GM19239 (cell line): ENCODE measurements at places on chromosomes 5 and 9.

- no peak for DNase-seq
Observed at GRCh38 chr5:84419742-84420141, 35.1 kb upstream of the EDIL3 start.

DNA sequence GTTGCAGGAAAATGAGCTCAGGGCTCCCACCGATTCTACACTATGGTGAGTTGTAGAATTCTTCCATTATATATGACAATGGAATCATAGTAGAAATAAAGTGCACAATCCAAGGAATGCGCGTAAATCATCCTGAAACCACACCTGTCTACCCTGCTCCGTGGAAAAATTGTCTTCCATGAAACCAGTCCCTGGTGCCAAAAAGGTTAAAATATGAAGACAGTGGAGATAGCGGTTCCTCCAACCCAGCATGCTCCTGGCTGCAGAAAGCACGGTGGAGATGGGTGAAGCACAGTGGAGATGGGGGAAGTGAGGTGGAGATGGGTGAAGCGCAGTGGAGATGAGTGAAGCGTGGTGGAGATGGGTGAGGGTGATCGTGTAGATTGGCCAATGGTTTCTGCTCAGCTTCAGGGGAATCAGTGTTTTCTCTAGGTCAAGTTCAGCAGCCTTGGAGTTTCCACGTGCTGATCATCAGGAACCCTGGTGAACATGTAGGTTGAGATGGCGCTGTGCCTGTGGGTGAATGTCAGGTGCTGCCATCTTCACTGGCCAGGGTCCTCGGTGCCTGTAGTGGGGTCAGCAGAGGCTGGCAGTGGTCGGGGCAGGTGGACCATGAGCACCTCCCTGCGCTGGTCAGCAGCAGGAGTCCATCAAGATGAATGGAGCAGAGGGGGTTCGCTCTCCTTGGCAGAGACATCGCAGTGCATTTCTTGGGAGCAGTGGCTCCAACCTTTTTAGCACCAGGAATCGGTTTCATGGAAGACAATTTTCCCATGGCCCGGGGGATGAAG, 20.3 kb downstream of the PAEP start:
- no peak for DNase-seq

- peak; percentile 60 for DNase-seq
Observed at GRCh38 chr5:133868946-133869518, 99.4 kb downstream of the C5orf15 start.

GRCh38 chr9:136439481-136440408, at the start of gene INPP5E:
Gene INPP5E, minus strand, starts transcription at chr9:136439845. Its CDS starts 426 bp downstream, at chr9:136439419.
- peak; percentile 97 for DNase-seq

GRCh38 chr5:175392236-175392635, 51.7 kb downstream of the DRD1 start:
- no peak for DNase-seq

- DNase-seq, result no peak
Observed at GRCh38 chr9:69076550-69076949, 41.0 kb downstream of the FXN start.

DNA sequence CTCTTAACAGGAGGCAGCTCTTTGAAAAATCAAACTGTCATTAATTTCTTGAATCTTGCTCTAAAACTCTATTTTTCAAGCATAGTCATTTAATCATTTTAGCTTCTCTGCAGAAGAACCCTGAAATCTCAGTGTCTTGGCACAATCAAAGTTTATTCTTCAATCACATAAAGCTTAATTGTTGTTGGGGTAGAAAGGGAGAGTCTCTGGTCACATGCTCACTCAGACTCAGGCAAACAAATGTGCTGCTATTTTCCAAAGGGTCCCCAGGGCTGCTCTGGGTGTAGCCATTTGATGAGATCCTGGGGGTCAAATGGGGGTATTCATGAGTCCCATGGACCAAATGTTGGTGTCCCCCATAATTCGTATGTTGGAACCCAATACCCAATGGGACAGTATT, 114.8 kb downstream of the MSX2 start:
- DNase-seq, result no peak

DNA sequence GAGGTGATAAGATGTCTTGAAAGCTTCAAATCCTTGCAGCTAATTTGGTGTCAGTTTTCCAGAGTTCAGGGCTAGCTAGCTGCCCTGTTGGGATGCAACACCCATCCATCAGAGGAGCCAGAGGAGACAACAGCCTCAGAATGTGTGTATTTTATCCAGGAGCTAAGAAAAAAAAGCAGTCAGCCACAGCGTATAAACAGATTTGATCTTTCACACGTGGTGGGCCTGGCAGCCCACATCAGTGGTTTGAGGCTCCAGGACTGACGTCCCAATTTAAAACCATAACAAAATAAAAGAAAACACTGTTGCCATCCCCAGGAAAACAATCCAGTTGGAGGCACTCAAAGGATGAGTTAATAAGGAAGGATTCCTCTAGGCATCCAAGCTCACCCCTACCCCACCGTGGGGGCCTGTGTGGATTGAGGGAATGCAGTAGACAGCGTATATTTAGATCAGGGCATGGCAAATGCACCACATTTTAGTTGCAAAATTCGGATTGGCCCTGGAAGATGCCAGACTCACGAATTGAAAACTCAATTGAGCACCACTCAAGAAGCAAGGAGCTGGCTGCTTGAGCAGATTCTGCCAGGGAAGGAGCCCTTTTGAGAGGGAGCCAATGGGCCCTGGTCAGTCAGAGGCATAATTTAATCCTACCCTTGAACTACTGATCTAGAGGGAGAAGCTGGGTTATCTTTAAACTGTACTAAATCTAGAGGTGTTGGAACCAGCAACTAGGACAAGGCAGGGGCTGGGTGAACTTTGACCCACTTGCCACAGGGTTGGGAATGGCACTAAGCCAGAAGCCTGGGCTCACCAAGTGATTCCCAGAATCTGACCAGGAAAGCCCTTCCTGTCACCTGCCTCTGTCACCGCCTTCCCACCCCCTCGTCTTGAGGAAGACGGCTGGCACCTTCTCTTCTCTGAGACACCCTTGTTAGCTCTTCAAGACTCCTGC, 17.5 kb downstream of the ADRA1B start:
- DNase-seq, result no peak

- no peak for DNase-seq
Observed at GRCh38 chr5:131634666-131634995, 398 bp downstream of the RAPGEF6 start.

DNA sequence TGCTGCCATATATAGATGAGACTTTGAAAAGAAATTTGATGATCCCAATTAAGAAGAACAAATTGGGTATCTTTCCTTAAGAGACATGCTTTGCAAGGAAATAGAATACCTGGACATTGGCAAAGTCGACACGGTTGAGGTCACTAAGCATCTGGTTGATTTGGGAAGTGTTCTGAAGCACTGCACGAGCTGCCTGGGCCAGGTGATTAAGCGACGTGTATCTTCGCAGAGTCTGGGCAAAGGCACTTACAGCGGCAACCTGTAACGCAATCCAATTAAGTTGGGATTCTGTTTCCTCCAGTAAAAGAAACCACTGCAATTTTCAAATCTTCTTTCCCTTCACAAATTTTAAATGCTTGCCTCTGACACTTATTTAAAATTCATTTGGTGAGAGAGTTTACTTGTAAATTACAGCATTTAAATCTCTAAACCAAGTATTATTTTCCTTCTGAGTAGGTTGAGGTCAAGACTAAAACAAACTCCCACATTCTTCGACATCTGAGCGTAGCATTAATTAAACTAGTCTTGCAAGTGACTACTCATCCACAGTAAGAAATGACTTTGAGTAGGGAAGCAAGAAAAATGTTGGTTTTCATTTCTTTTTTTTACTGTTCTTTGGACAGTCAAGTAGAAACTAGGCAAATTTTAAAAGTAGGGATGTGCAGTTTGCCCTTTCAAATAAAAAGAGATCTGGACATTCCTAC, 262.8 kb downstream of the RFX3 start:
- no peak for DNase-seq

- no peak for DNase-seq
Observed at GRCh38 chr5:138925090-138925635, 50.0 kb upstream of the LRRTM2 start.

DNA sequence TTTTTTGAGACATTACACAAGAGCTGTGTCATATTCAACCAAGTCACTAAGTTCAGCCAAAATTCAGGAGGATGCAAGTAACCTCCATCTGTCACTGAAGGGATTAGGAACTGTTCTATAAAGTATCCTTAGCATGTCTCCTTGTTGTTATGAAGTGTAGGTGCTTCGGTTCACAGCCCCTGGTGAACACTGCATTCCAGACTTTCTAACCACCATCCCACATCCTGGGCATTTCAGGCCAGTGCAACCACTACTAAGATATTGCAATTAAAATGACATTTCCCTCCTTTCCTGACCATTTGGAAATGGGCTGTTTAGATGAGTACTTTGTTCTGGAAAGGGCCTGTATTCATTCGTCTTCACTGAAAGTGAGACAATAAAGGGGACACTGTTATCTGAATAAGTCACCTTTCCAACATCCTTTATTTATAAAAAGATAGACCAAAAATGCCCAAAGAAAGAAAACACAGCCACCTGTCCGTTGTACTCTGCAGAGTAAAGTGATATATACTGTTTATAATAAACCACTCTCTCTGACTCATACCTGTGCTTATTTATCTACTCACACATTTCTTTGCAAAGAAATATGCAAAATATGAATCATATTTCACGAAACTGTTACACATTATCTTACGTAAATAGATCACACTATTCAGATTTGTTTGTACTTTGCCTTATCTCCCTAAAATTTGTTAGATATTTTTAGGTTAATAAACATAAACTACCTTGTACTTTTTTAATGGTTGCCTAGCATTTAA, 861.9 kb downstream of the CDH18 start:
- no peak for DNase-seq

GRCh38 chr5:1033606-1034420, 25.2 kb downstream of the NKD2 start:
- DNase-seq, result no peak

GRCh38 chr5:164235300-164235891, 730.0 kb downstream of the MAT2B start:
- DNase-seq, result no peak

DNA sequence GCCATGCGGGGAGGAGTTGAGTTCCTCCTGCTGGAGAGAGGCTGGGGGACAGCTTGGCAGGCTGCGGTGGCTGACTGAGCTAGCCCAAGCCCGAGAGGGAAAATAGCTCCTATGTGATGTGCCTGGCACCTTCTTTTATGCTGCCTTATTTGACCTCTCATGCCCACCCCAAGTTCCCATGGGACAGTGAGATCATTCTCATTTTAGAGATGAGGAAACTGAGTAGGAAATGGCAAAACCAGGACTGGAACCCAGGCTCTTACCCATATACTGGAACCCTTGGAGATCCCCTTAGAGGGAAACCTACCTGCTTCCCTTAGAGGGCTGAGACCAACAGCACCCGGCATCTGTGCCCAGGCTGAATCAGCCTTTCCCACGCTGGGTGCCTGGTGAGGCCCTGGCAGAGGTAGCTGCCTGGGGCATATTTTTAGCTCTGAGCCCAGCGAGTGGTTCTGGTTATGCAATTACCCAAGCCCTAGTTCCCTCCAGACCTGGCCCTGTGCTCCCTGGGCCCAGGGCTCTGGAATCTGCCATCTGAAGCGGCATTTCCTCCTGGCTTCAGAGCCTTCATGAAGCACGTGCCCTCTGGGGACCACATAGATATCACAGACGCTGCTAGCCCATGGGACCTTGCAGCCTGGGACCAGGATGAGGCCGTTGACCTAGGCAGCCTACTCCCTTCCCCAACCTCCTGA, 23.6 kb downstream of the COL27A1 start:
- DNase-seq, result no peak

GRCh38 chr9:123695386-123695785, 234.5 kb downstream of the DENND1A start:
- no peak for DNase-seq

DNA sequence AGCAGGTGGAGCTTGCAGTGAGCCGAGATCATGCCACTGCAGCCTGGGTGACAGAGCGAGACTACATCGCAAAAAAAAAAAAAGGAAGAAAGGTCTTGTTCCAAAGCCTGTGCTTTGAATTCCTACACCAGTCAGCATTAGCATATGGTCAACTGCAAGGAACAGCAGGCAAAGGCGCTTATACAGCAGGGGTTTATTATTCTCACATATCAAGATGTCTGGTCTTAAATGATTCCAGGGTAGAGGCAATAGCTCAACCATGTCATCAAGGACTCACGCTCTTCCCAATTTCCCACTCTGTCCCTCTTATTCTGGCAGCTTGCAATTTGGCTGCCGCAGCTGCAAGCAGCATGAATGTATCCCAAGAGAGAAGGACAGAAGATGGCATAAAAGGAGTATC, 28.6 kb upstream of the HRH2 start:
- no peak for DNase-seq

GRCh38 chr5:179753971-179754370, 21.3 kb downstream of the MAML1 start:
- DNase-seq, result no peak

DNA sequence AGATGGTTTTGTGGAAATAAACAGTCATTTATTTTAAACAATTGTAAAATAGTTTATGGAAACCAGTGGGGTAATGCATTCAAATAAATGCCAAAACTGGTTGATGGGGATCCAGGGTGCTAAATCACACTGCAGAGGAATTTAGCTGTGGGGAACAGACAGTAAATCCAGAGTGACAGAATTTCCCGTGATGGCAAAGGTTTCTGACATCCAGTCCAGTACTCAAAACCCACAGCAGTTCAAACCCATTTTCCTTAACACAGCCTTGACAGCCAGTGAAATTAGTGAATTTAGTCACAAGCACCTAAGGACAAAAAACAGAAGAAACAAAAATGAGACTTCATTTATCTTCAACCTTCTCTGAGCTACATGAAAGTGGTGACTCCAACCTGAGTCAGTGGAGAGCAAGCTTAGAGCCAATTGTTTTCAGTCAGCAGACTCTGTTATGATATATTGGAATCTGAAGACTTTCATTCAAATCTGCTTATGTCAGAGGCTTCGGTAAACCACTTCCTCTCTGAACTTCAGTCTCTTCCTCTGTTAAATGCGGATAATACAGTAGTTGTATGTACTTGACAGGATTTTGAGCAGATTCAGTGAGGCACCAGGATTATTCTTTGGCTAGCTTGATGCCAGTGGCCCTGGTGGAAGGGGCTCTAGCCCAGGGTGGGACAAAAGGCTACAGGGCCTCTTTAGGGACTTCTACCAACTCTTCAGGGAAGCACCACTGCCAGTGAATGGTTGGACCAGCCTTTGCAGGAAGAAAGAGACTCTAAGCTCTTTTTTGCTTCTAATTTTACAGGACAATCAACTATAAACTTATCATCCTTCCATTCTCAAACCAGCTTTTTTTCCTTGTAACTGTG, 185.3 kb downstream of the MAPKAP1 start:
- DNase-seq, result no peak
